ENCODE measurements at places on chromosomes 5 and 9.

- no peak for DNase-seq
Observed at GRCh38 chr9:137189297-137190295, 1.1 kb downstream of the SSNA1 start.

DNA sequence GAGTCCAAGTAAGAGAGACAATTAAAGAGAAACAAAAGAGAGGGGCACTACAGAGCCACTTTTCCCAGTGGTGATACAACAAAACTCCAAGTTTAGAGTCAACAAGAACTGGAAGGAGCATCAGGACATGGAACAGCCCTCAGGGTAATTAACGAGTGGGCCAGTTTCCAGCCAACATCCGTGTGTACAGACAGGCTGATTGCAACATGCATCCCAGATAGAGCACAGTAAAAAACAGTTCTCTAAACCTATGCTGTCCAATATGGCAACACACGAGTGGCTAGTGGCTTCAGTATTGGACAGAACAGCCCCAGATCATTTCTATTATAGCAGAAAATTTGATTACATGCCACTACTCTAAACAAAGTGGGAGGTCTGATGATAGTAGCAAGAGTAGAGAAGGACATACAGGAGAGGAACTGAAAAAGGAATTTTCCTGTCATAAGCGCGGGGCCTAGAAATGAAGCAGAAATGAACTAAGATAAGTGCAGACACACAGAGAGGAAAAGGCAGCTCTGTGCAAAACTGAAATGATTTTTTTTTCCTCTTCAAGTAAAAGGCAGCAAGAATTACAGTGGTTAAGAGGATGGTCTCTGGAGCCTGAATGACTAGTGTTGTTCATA is 175.6 kb upstream of the CCNG1 start:
- no peak for DNase-seq

GRCh38 chr9:125049212-125050049 is 93.9 kb downstream of the SCAI start:
- no peak for DNase-seq

- DNase-seq: no peak
Observed at GRCh38 chr5:191036-191948, at the start of gene LRRC14B. Gene LRRC14B, plus strand, starts transcription at chr5:191495. Its CDS starts 44 bp downstream, at chr5:191539.

DNA sequence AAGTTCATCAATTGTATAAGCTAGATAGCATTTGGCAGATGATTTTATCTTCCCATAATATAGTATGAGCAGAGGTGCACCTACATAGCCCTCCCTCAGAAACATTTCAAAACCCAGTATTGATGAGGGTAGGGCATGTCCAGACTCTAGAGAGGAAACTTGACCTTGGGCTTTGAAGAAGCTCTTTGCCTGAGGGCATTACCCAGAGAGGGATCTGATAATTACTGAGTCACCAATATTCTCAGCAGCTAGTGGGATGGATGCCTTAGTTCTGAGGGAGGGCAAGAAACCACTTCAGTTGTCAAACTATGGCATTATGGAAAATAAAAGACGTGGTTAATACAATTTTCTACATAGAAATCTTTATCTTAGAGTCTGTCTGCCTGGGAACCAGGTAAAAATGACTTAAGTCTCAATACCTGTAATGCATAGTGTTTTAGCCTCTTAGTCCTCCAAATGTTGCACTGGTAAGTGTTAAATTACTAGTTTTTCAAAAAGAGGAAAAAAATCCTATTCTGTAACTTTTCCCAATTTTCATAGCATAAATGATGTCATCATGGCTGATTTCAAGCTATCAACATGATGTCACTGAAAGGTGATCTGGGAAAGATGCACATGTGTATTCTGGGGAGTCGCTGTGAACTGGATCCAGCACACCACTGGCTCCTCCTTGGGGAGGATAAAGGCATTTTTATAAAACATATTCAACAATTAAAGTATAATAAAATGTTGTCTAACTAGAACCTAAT is 809.0 kb downstream of the KCTD16 start:
- DNase-seq: no peak

DNA sequence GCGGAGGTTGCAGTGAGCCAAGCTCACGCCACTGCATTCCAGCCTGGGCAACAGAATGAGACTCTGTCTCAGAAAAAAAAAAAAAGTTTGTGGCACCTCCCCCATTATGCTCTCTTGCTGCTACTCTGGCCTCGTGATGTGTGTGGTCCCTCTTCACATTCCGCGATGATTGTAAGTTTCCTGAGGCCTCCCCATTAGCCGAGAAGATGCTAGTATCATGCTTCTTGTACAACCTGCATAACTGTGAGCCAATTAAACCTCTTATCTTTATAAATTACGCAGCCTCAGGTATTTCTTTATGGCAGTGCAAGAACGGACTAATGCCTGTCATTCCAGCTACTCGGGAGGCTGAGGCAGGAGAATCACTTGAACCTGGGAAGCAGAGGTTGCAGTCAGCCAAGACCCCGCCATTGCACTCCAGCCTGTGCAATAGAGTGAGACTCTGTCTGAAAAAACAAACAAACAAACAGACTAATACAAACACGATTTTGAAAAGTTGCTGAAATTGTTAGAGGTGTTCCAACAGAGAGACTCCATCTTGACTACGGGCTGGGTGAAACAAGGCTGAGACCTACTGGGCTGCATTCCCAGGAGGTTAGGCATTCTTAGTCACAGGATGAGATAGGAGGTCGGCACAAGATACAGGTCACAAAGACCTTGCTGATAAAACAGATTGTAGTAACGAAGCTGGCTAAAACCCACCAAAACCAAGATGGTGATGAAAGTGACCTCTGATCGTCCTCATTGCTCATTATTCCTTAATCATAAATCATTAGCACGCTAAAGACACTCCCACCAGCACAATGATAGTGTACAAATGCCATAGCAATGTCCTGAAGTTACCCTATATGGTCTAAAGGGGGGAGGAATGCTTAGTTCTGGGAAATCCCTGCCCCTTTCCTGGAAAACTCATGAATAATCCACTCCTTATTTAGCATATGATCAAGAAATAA is 8.3 kb upstream of the AFF4 start:
- DNase-seq: no peak

GRCh38 chr5:127423173-127423798 is 94.2 kb upstream of the PRRC1 start:
- DNase-seq: no peak

- DNase-seq: no peak
Observed at GRCh38 chr9:110620726-110621125, 41.2 kb upstream of the SVEP1 start.
